T-helper 1 cell (primary cell): ENCODE measurements at places on chromosomes 1 and 21.

DNA sequence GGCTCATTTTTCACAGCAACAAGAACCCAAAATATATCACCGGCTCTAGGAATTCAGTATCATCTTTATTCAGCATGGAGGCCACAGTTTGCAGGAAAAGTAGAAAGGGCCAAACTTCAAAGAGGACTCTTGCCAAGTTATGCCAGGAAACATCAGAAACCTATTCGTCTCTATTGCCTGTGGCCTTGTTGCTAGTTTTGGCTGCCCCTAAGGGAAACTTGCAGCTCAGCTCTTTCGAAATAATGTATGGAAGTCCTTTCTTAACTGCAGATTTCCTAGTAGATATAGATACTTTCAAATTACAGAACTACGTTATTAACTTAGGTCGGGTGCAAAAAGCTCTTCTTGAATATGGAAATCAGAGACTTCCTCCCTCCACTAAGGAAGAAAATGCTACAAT lies 4.2 kb upstream of the NENF start:
- DNase-seq: no peak

- DNase-seq: no peak
Observed at GRCh38 chr1:222627232-222627631, 9.3 kb downstream of the MIA3 start.

- no peak for DNase-seq
Observed at GRCh38 chr1:180623579-180624347, 8.1 kb upstream of the XPR1 start.

DNA sequence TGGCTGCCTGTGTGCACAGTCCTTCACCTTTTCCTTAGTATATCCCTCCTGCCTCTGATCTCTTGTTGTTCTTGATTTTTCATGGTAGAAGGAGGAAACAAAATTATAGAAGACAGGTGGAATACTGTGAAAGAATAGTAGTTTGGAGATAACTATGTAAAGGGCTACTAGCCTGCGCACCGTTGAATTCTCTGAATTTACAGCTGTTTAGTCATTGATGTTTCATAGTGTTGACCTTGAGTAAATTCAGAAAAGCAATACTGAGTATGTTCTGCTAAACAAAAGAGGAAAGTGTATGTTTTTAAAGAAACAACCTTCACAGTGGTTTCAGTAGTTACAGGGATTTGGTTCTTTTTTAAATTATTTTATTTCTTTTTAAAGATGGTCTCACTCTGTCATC lies 18.1 kb downstream of the CAMTA1 start:
- DNase-seq: no peak

DNA sequence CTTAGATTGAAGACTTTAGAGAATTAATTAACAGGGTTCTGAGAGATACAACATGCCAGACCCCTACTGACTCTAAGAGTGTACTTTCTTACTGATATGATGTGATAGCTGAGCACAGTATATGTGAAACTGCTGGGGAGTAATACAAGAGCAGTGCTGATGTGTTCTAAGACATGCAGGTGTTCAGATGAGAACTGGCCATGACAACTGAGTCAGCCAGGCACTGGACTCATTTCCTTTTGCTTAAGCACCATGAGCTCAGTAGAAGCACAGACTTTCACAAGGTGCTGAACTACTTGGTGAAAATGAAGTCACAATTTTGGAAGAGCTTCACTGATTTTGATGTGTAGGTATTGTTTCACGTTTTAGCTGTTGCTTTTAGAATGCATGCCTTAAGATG lies 15.9 kb upstream of the POGZ start:
- DNase-seq: no peak

GRCh38 chr1:118254001-118254400 lies 69.0 kb upstream of the SPAG17 start:
- no peak for DNase-seq

- DNase-seq: peak; percentile 16
Observed at GRCh38 chr21:38806153-38806941, 618 bp downstream of the ETS2 start.

DNA sequence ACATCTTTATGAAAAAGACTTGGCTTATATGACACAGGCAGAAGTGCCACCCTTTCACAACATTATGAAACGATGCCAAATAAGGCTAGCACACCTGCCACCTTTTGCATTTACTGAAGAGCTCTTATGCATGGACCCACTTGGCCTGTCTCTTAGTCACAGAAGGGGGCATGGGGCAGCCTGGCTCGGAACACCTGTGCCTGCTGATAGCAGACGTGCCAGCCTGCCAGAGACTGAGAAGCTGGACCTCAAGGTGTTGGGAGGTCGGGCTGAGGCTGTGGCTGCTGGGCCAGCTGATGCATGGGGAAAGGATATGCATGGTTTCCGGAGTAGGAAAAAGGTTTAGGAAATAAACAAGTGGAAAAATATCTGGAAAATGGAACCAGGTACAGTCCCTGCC lies 21.5 kb downstream of the RCAN1 start:
- no peak for DNase-seq

GRCh38 chr1:152111515-152111968 lies 3.7 kb downstream of the TCHH start:
- no peak for DNase-seq

GRCh38 chr1:43220905-43221778 lies 48.6 kb upstream of the TMEM125 start:
- DNase-seq: no peak

DNA sequence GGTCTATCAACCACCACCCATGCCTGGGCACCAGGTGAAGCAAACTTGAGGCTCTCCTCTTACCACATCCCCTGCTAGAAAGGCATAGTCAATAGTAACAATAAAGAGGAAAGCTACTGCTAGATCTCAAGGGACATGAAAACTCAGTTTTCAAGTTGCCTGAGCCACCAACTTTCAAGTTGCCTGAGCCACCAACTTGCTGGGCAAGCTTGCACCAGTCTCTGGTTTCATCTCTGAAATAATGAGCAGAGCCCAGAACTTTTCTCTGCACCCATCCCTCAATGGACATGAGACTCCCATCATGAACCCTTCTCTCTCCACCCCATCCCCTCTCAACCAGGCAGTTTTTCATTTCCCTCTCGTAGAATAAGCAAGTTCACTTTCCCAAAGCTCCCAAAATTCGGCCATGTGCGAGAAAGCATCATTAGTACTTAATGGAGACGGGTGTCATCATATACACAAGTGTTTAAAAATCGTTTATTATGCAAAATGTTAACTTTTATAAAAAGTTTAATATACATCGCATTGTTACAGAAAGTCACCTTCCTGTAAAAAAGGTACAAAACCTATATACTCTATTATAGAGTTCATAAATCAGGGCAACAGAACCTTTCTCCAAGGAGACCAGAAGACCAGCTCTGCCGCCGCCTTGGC lies 1.7 kb downstream of the ID3 start:
- no peak for DNase-seq

GRCh38 chr1:170377440-170377839 lies 154.5 kb upstream of the GORAB start:
- DNase-seq: no peak

GRCh38 chr1:198201956-198202784 lies 45.4 kb downstream of the NEK7 start:
- DNase-seq: no peak

- DNase-seq: no peak
Observed at GRCh38 chr1:225767634-225768540, 9.7 kb upstream of the SRP9 start.
